Brain pericyte (primary cell): ENCODE measurements at places on chromosomes 6 and 20.

GRCh38 chr6:25732468-25733198, 21.9 kb upstream of the SLC17A4 start:
- no peak for DNase-seq

- no peak for DNase-seq
Observed at GRCh38 chr6:146912730-146913685, 291.2 kb upstream of the STXBP5 start.

- DNase-seq: no peak
Observed at GRCh38 chr20:52789716-52790115, 182.4 kb upstream of the TSHZ2 start.

DNA sequence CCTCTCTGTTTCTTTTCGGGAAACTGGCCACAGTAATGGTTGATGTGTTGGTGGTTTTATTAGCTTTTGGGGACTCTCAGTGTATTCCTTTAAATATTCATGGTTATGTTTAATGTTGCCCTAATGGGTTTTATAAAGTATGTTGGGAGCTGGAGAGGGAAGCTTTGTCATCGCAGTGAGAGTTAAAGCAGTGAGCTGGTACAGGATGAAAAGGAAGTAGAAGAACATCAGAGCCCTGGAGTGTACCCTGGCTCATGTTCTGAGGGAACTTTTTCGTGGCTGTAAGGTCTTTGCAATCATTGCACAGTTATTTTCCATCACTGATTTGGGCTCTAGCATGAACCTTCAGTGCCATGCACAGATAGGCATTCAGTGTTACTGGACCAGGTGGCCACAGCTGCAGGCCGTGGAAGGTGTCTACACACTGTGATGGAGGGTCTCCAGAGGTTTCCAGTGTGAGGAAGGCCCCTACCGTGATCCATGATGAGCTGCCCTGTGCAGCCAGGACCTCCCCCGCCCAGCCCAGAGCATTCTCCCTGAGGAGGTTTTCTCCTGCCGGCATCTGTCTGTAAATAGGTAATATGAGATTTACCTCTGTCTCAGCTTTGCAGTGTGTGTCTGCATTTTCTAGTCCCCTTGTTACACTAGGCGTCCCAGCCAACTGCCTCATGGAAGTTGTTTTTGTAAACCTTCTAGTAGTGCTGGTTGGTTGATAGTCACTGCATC, 22.4 kb upstream of the TMEM217 start:
- DNase-seq: no peak

DNA sequence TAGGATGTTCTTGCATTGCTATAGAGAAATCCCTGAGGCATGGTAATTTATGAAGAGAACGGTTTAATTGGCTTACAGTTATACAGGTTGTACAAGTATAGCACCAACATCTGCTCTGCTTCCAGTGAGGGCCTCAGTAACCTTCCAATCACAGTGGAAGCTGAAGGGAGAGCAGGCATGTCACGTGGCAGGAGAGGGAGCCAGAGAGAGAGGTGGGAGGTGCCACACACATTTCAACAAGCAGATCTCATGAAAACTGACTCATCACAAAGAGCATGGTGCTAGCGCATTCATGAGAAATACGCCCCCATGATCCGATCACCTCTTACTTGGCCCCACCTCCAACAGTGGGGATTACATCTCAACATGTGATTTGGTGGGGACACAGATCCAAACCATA, 871.2 kb downstream of the TFAP2A start:
- no peak for DNase-seq

DNA sequence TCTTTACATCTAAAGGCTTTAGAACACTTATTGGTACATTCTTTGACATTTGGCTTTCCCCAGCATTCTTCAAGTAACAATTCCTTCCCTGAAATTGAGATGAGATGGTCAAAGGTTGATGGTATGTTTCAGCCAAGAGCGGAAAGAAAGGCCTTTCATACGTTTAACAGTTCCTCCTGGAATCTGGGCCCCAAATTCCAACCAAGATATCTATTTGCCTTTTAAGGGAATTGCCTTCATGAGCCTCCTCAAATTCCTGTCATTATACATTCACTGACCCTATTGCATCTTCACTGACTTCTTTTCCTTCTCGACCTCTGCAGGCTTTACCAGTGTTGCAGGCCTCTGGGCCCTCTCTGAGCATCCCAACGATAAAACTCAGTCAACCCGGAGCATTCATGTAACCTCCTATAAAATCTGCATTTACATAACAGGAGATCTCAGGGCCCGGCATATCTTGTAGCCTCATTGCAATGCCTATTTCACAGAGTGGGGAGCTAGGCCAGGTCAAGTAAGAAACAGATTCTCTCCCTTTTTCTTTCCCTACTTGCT, 18.3 kb upstream of the WFDC9 start:
- DNase-seq: no peak

GRCh38 chr20:46324960-46325703, 16.8 kb upstream of the CDH22 start:
- no peak for DNase-seq

- DNase-seq: no peak
Observed at GRCh38 chr20:50188879-50189680, 1.6 kb upstream of the CEBPB start.

- no peak for DNase-seq
Observed at GRCh38 chr6:44202972-44203750, 13.6 kb upstream of the MYMX start.

- no peak for DNase-seq
Observed at GRCh38 chr20:20548527-20549266, 163.7 kb downstream of the RALGAPA2 start.

- no peak for DNase-seq
Observed at GRCh38 chr6:43119482-43119881, 43.4 kb downstream of the PTK7 start.

GRCh38 chr6:107082045-107082444, 33.3 kb downstream of the BEND3 start:
- DNase-seq: no peak

- no peak for DNase-seq
Observed at GRCh38 chr6:87935196-87935595, 112.4 kb upstream of the SPACA1 start.

DNA sequence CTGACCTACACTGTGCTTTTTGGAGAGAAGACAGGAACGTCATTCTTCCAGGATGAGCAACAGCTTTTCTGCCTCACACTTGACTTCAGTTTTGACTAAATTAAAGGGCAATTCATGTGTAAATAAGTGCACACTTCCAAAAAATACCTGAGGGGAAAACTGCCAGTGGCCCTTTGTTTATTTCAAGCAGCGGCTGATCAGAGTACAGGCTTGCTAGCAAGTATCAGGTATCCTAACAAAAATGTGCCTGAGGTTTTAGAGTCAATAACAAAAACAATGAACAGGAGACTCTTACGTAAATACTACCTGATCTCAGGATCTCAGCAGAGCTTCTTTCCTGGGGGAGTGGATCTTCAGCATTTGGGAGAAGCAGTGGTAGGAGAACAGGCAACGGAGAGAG, 12.4 kb downstream of the LY86 start:
- no peak for DNase-seq

- no peak for DNase-seq
Observed at GRCh38 chr6:13187692-13188091, 140.6 kb downstream of the TBC1D7 start.

- DNase-seq: no peak
Observed at GRCh38 chr6:33377171-33377570, 14.5 kb upstream of the KIFC1 start.

DNA sequence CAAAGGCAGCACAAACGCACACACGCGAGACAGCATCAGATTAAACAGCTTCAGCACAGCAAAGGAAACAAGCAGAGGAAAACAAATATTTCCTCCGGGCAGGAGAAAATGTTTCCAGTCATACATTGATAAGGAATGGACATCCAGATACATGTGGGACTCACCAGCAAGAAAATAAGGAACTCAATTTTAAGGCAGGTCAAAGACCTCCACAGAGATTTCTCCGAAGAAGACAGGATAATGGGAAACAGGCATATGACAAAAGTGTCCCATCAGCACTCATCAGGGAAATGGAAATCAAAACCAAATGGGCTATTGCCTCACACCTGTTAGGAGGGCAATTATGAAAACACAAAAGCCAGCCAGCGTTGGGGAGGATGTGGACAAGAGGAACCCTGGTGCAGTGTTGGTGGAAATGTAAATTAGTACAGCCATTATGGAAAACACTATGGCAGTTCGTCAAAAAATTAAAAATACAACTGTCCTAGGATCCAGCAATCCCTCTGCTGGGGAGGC, 9.7 kb upstream of the SLCO4A1 start:
- no peak for DNase-seq

DNA sequence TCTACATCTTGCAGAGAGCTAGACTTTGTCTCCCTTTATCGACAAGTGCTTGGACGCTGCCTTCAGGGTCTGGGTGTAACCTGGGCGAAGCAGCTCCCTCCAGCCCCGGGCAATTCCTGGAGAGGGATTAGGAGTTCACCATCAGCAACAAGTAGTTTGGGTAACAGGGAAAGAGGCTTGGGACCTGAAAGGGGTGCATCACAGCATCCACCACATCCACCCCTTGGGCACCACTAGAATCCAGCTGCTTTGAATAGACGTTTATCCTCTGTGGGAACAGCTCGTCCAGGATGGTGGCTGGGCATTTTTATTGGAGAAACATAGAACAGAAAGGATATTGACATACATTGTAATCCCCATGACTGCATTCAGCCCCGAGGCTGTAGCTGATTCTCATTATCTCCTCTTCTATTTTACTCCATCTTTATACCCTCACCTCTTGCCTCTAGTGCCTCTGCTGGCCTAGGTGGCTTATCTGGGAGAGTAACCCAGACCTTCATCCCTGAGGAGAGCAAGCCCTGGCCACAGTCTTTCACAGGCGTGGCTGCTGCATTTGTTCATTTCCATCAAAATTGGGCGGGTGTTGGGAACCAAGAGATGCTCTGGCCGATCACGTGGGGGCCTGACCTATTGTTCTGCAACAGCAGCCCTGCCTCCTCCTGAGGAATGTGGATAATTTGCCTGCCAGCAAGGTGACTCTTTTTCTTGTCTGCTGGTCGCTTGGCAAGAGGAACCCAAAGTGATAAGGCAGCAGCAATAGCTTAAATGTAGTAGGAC, 109.2 kb upstream of the RALGAPA2 start:
- DNase-seq: no peak

DNA sequence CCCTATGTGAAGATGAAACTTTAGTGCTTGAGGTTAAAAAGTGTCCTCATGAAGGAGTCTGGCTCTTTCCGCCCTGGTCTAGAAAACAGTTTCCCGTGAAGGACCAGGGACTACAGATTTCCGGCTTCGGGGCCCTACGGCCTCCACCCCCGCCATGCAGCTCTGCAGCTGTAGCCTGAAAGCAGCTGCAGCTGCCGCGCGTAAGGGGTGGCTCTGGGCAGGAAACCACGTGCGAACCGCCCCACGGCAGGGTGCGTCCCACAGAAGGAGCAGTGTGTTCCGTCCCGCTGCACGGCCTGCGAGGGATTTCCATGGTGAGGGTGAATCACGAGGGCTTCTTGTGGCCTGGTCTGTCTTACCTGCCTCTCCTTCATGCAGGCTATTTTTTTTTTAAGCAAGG, 117.0 kb downstream of the ERMARD start:
- no peak for DNase-seq

GRCh38 chr6:47162793-47163192, 120.7 kb upstream of the ADGRF1 start:
- no peak for DNase-seq

DNA sequence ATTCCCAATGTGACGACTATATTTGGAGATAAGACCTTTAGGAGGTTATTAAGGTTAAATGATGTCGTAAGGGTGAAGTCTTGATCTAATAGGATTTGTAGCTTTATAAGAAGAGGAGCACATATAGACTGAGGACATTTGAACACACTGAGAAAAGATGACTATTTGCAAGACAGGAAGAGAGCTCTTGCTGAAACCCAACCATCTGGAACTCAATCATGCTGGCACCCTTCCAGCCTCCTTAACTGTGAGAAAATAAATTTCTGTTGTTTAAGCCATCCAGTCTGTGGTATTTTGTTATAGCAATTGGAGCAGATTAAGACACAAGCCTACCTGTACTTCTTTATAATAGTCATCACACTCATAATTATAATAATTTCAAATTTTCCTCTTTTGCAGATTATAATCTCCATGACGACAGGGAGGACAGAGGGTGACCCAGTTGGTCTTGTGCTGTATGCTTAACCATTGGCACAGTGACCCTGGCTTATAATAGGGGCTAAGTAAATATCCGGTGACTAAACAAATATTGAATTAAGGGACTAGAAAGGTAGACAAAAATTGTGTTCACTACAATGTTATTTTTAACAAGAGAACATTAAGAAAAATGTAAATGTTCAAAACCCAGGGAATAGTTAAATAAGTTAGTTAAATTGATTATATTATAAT, 206.4 kb upstream of the HDDC2 start:
- peak; percentile 65 for DNase-seq

DNA sequence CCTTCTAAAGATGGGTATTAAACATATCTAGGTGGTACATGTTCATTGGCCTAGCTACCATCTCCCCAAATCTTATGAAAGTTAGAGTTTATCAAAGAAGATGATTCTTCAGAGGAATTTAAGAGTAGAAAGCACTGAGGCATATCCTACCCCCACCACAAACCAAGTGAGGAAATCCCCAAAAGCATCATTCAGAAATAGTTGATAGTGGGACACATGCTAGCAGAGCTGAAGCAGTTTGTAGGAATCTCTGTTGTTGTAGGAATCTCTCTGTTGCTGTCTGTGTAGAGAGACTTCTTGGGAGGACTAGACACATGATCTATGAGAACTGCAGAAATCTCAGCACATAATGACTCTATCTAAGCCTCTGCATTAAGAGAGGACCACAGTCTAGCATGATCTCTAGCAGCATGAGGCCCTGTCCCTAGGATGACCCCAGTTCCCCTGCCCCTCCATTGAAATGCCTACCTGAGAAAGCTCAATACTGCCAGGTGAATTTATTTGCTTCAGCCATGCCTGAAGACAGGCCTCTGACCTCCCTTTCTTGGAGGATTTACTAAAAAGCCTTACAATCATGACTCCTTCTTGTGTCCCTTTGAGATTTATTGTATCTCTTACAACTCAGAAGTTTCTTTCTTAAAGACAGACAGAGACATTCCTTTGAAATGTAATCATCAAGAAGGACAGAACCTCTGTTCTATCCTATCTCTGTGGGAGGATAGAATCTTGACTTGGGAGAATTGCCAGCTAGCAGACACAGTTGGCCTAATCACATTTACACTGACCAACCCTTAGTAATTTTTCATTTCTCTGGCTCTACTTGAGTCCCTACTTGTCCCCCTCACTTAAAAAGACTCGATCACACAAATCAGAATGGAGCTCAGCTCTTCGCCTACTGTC, 582.4 kb downstream of the PHF3 start:
- no peak for DNase-seq

DNA sequence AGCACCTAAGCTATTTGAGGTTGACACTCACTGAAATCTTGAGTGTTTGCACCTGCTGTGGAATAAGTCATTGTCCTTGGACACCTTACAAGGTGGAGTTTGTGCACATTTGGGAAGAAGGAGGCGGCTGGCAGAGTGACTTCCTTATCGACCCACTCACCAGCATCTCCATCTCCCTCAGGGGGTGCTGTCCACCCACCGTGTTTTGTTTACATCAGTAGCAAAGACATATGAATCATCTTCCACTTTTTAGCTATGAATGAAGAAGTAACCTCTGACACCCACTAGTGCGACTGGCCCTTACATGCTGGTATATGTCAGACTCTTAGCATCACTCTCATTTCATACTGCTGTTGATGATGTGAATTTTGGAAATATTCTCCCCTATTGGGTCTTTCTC, 119.5 kb upstream of the SGK1 start:
- DNase-seq: no peak
